ENCODE measurements at places on chromosomes 2 and 18.

- DNase-seq = no peak
Measured at GRCh38 chr2:210551001-210551400, 5.4 kb upstream of the CPS1 start.

- DNase-seq = no peak
Measured at GRCh38 chr18:55425698-55426097, 162.3 kb downstream of the TCF4 start.

DNA sequence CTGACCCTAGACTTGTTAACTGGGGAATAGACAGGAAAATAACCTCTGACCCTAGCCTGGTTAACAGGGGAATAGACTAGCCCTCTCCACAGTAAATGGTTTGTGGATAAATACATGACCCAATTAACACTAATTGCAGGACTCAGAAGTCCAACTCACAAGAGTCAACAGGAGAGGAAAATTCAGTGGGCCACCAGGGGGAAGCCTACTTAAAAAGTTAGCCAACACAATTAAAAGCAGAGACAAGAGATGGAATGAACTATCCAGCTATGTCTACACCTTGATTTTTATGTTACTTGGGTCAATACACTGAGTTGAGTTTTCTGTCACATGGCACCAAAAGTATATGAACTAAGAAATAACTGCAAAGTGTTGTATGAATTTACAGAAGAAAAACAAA lies 158.8 kb upstream of the SLC39A10 start:
- no peak for DNase-seq

DNA sequence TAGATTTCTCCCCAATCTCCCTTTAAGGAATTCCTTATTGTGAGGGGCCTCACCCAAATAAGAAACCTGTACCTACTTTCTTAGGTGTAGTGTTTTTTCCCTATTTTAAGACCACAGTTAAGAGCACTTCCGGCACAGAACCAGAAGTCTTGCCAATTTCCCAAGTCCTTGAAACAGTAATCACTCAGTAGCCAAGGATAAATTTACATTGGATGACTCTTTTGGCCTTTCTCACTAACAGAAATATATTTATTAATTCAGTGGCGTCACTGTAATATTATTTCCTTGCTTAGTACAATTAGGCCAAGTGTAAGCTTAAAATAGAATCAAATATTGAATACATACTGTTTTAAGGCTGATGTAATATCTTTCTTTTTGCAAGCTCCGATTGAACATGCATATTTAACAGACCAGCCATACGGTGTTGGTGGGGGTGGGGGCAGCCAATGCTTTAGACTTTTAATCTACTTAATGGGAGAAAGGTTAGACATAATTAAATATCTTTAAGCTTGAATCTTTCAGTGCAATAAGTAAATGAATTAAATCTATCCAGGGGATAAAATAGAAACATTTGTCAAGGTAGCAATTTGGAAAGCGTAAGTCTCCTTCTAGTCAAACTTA lies 50.8 kb upstream of the ITGA6 start:
- no peak for DNase-seq

DNA sequence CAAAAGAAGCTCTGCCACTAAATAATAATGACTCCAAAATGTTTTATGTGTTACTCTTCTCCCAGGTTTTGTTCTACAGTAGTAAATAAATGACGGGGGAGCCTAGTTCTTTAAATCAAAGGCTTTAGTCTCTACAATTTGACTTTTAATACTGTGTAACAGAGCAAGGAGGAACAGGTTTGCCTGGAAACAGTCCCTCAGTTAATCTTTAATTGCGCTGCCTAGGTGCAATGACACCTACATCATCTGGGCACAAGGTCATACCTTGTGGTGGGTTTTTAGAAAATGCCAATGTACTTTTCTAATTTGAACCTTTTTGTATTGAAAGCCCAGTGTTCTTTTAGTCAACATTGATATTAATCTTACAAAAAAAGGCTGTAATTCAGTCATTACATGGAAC lies 287.3 kb upstream of the SETBP1 start:
- no peak for DNase-seq

DNA sequence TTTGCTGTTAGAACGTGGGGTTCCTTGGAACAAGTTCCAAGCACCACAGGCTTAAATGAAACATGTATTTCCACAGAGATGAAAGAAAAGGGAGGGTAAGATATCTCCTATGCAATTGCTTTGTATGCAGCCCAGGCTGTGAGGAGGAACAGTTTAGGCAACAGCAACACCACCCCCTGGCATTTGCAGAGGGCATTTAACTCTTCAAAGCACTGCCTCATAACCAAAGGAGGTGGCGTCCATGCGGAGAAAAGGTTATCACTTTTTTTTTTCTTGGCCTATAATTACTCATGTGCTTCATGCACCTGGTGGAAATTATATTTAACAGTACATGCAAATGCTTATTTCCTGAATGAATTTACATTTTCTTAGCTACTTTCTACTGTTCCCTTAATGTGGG lies 286.0 kb downstream of the LPIN1 start:
- no peak for DNase-seq

GRCh38 chr2:2686222-2686621 lies 355.1 kb upstream of the MYT1L start:
- no peak for DNase-seq

- DNase-seq = no peak
Measured at GRCh38 chr2:168160897-168161296, 86.5 kb downstream of the STK39 start.

DNA sequence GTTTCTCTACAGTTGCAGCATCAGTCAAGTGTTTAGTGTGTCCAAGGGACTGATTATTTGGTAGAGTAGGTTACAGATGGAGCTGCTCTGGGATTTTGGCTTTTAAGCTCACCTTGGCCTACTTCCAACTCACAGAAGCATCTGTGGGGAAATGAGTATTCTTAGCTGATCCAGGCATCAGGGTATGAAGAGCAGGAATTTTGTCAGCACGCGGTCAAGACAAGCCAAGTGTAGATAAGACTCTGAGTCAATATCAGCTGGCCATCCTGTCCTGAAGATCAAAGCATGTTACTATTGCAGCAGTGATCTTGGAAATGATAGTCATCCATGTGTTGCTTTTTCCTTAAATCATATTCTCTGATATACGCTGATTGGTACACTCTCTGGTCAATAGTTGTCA lies 24.4 kb downstream of the SERPINB4 start:
- DNase-seq = no peak

- DNase-seq = no peak
Measured at GRCh38 chr18:23752363-23752762, 63.1 kb downstream of the LAMA3 start.

- DNase-seq = no peak
Measured at GRCh38 chr2:192124571-192124970, 70.2 kb downstream of the TMEFF2 start.

DNA sequence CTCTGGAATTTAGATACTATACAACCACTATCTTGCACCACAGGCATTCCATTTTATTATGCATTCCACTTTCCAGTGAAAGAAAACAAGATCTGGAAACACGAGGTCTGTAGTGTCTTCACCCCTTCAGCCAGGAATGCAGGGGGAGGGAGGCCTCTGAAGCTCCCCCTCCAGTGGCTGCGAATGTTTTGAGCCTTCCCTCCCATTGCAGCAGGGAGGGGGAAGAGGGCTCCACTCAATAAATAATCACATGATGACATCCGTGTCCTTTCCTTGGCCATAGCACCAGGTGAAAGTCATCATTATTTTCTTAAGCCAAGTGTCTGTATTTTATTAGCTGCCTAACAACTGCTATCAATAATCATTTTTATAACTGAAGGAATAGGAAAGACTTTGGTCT lies 38.6 kb downstream of the ALPK2 start:
- no peak for DNase-seq

- DNase-seq = no peak
Measured at GRCh38 chr2:50582164-50582563, 449.8 kb downstream of the NRXN1 start.

DNA sequence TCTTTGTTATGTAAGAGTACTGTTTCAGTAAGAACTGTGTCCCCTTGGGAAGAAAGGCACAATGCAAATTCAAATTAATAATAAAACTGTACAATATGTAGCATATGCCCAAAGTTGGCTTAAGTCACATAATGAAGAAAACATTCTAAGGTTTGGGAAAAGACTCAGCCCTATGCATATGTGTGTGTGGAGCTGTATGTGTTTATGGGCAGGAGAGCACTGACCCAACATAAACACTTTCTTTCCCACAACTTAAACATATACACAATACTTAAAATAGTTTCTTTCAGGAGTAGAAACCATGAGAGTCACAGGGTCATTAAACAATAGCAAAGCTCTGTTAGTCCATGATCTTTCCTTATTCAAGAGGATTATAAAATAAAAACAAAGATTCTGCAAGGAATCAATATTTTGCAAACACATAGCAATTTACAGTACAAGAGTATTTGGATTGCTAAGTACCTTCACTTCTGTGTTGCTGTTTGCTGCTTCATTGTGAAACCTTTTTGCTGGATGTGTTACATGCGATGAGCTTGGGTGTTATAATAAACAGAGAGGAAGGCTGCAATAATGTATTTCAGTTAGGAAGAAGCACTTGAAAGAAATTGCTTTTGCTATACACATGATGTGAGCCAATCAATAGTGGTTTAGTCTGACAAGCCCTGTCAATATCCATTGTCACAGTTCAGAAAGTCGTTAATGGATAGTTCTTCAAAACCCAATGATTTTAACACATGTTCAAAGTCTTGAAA lies 347.3 kb downstream of the ARHGAP15 start:
- DNase-seq = no peak

- no peak for DNase-seq
Measured at GRCh38 chr18:57466745-57467409, 31.7 kb downstream of the ONECUT2 start.

- DNase-seq = no peak
Measured at GRCh38 chr2:48144777-48145176, 238.5 kb upstream of the FBXO11 start.

GRCh38 chr2:84800194-84800805 lies 80.6 kb downstream of the TRABD2A start:
- no peak for DNase-seq

DNA sequence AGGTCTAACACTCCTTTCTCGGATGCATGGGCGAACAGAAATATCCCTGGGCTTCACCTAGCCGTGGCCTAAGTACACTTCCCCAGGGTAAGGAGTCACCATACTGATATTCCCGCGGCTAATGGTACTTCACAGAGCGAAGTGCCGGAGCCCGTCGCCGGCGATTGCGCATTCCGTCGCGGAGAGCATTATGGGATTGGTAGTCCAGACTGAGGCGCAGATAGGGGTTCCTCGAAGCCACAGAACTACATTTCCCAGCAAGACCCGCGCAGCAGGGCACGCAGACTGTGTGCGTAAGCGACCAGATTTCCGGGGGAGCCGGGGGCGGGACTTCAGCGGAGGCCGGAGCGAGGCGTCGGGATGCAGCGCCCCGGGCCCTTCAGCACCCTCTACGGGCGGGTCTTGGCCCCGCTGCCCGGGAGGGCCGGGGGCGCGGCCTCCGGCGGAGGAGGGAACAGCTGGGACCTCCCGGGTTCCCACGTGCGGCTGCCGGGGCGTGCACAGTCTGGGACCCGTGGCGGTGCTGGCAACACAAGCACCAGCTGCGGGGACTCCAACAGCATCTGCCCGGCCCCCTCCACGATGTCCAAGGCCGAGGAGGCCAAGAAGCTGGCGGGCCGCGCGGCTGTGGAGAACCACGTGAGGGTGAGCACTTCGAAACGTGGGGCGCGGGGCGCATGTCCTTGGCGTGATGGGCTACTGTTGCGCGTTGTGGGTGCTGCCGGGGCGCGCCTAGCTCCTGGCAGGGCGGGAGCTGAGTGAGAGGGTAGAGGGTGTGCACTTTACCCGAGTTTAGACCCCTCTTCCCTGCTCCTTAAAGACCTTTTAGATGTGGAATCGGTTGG lies at the start of gene RPIA:
TSS of gene RPIA (plus strand) at position 335 of the 845 bp plus-strand sequence. CDS start at position 361, 26 bp downstream.
- DNase-seq = peak; percentile 98

DNA sequence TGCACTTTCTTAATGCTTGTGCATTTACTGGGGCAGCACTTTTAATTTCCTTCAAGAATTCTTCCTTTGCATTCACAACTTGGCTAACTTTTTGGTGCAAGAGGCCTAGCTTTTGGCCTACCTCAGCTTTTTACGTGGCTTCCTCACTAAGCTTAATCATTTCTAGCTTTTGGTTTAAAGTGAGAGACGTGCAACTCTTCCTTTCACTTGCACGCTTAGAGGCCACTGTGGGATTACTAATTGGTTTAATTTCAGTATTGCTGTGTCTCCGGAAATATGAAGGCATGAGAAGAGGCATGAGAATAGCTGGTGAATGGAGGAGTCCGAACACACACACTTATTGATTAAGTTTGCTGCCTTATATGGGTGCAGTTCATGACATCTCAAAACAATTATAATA lies 354.1 kb downstream of the DLGAP1 start:
- DNase-seq = no peak

GRCh38 chr2:7812231-7812995 lies 869.4 kb upstream of the ID2 start:
- DNase-seq = no peak

- DNase-seq = no peak
Measured at GRCh38 chr18:49861659-49862058, 48.3 kb upstream of the ACAA2 start.

DNA sequence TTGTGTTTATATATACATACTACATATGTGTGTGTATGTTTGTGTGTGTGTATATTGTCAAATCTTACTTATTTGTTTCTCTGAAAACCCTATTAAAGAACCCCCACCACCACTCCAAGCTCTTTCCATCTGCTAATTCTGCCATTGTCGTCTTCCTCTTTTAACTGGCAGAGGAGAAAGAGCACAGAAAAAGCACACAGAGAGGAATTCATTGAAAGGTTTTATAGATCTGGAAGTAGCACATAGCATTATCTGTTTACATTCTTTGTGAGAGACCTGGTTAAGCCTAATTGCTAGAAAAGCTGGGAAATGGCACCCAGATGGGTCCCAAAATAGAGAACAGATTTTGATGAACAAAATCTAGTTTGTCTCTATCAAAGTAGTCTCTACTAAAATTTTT lies 800.0 kb upstream of the PIK3C3 start:
- no peak for DNase-seq

- no peak for DNase-seq
Measured at GRCh38 chr18:34933909-34934661, 107.1 kb upstream of the MAPRE2 start.

DNA sequence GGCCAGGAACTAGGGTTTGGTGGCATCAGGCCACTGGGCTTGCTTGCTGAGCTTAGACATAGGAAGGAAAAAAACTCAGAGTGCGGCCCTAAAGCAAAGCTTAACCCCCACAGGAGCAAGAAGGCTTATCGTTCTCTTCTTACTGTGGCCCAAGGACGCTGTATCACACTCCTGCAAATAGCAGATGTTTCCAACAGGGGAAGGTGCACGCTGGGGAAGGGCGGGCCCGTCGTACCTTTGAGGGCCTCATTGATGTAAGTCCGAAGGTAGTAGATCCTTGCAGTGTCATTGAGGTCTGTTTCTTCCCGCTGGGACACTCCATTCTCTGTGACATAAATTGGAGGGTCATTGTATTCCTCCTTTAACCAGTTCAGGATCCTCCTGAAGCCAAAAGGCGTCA lies 46.6 kb downstream of the LCT start:
- no peak for DNase-seq

GRCh38 chr18:45684341-45685115 lies 39.5 kb upstream of the SLC14A1 start:
- DNase-seq = no peak

GRCh38 chr2:206798000-206798399 lies 32.6 kb downstream of the FASTKD2 start:
- no peak for DNase-seq
